ENCODE measurements at places on chromosomes 6 and 20.
A peak's percentile ranks its signal among the peaks of the same experiment; 100 is the strongest.

GRCh38 chr6:159555082-159555875, 137.8 kb downstream of the SOD2 start:
- DNase-seq, result no peak

DNA sequence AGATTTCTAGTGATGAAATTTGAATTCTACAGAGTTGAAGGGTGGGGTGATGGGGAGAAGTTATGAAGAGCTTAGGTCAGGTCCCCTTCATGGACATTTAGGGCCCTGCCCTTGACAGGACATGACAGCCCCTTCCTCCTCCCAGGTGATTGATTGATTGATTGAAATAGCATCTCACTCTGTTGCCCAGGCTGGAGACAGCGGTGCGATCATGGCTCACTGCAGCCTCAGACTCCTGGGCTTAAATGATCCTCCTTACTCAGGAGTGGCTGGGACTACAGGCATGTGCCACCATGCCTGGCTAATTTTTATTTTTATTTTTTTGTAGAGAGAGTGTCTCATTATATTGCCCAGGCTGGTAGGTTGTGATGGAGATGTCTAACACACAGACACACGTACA, 174.0 kb upstream of the RNF24 start:
- no peak for DNase-seq

GRCh38 chr20:19974630-19975435, 42.3 kb upstream of the NAA20 start:
- DNase-seq, result no peak

DNA sequence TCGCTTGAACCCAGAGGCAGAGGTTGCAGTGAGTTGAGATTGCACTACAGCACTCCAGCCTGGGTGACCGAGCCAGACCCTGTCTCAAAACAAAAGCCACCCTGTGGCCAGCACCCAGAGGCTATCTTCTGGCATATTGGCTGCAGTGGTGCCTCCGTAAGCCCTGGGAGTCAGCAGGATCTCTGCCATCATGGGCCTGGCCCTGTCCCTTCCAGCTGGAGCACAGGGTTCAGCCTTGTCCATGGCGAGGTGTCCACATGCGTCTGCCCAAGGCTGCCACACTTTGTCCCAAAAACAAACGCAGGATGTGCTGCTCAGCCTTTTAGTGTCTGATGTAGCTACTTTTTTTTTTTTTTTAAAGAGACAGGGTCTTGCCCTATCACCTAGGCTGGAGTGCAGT, 15.4 kb upstream of the MTG2 start:
- DNase-seq, result no peak

DNA sequence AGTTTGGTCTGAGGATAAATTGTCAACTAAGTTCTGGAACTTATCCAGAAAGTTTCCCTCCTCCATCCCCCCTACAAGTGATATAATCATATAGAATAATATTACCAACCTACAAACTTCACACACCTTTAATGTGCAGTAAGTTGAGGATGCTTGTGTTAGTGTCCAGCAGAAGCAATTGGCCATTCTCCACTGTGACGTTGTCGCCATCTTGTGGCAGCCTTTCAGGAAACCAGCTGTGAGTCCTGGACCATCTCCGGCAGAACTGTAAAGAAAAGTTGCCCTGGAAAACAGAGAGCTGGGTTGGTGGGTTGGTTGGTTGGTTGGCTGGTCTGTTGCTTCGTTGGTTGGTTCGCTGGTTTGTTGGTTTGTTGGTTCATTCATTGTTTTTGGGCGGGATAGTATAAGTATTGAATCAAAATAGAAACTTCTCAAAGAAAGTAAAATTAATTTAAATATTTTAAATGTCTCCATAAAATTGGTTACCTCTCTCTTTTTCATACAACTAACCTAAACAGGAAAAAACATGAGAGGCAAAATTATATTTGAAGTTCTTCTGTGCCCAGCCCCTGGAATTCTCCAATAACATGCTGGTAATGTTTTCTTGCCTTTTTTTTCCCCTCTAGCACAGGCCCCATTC, 127.5 kb downstream of the PKHD1 start:
- DNase-seq, result peak; percentile 8
